ENCODE measurements at places on chromosomes 11 and 22.

DNA sequence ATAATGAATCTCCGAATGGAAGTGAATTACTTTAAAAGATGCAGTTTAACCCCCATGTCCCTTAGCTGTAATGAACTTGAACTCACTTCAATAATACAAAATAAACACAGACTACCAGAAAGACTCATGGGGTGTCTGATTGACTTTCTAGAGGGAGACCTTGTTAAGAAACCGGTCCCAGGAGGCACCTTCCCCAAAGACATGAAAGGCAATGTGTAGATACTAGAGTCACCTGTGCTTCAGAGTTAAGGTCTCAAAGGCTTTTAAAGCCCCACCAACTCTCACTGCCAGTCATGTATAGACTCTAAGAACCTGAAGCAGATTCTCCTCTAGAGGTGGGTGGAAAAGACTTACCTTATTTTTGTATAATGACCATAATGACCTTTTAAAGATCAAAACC is at the start of gene OR8J1:
TSS of gene OR8J1 (plus strand) at position 301 of the 400 bp plus-strand sequence. CDS start 5,956 bp downstream, outside the sequence.
- no peak for DNase-seq

GRCh38 chr22:20583471-20583922 is 76.1 kb downstream of the MED15 start:
- DNase-seq, result no peak

DNA sequence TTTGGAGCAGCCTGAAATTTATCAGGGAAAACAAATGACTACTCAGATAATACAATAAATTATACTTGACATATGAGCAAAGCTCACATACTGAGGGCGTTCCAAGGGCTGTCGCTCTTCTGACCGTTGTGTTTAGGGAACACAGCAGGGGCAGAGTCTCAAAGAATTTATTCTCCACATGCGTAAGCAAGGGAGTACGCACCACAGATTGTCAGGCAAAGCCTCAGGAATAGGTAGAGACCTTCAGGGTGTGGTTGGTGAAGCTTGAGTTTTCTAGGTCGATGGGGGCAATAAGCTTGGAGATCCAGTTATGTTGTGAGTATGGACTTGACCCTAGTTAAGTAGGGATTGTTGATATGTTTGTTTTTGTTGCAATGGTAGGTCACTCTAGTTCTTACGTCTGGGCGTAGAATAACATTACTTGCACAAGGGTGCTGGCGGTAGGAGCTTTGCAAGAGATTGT is 830 bp downstream of the ACAT1 start:
- DNase-seq, result peak; percentile 61

- no peak for DNase-seq
Observed at GRCh38 chr22:38984224-38984623, 2.1 kb downstream of the APOBEC3B start.

GRCh38 chr11:42646959-42647358 is 664.8 kb upstream of the API5 start:
- no peak for DNase-seq

- no peak for DNase-seq
Observed at GRCh38 chr22:25569983-25570382, 5.5 kb downstream of the GRK3 start.

DNA sequence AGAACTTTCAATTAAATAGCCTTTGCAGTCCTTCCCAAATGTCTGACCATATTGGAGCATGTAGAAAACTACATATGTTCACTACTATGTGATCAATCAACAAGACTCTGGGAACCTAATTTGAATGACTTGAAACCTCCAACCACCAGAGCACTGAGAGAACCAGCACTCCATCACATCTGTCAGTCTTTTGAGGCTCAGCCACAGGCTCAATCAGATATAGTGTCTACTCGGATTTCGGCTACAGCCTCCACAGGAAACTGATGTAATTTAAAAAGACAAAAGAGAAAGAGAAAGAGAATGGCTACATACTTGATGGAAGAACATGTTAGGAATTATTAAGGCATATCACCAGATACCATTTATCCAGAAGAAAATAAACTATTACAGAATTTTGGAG is 859.0 kb downstream of the FAM181B start:
- DNase-seq, result no peak

DNA sequence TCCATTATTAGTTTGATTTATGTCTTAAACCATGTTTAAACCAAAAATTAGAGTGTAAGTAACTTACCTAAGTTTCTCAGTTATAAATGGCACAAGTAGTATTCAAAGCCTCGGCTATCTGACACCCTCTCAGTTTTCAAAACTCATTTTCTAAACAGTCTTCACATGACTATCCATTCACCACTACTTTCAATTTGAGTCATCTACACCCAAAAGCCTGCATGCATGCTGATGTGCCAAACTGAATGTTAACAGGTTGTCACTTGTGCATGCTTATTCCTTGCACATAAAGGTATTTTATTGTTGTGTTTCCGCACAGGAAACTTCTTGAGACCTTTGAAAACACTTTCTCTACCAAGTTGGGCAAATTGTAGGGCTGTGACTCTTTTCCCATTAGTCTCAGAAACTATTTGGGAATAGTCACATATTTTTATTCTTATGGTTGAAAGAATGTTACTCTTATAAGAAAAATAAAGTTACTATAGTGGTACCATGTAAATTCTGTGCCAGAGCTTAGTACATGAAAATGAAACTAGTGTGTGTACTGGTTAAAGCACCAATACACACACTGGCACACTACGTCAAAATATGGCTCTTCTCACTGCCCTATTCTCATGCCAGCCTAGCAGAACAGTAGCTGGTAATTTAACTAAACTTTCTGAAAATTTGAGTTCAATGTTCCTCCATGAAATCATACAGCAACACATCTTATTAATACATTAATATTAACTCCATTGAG is 2.2 kb upstream of the OR51E2 start:
- DNase-seq, result no peak

DNA sequence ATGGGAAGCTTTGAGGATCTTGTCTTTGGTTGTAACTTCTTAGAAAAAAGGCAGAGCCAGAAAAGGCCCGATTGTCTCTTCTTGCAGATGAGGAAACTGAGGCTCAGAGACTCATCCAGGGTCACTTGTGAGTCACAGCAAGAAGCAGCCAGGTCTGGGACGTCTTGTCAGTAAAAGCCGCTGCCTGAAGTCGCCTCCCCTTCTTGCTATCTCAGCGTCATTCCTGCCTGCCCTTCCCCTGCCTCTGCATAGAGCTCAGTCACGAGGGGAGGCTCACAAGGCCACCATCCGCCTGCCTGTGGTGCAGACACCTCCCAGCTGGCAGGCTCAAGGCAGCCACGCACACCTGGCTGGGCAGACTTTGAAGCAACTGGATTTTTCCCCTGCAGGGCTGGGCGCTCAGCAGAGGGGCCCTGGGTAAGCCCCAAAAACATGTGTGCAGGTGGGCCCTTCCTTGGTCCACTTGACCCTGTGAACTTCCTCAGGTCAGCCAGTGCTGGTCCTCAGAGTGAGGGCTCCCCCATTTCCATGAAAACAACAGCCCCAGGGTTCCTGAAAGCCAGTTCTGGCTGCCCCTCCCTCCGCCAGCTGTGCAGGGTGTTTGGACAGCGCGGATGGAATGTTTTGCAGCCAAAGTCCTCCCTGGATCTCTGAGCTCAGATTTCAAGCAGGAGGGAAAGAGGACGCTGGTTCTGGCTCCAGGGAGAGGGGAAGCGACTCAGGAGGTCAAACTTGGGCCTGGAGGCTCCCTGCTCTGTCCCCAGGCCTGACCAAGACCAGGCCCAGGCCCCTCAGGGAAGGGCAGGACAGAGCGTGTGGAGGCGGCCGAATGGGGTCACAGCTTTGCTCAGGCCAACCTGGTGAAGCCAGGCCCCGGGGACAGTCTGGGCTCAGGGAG is 6.0 kb upstream of the RAB3IL1 start:
- peak; percentile 81 for DNase-seq

- DNase-seq, result no peak
Observed at GRCh38 chr11:72042064-72042745, 38.1 kb downstream of the NUMA1 start.

GRCh38 chr11:66849501-66850234 is 6.4 kb downstream of the RCE1 start:
- DNase-seq, result no peak

DNA sequence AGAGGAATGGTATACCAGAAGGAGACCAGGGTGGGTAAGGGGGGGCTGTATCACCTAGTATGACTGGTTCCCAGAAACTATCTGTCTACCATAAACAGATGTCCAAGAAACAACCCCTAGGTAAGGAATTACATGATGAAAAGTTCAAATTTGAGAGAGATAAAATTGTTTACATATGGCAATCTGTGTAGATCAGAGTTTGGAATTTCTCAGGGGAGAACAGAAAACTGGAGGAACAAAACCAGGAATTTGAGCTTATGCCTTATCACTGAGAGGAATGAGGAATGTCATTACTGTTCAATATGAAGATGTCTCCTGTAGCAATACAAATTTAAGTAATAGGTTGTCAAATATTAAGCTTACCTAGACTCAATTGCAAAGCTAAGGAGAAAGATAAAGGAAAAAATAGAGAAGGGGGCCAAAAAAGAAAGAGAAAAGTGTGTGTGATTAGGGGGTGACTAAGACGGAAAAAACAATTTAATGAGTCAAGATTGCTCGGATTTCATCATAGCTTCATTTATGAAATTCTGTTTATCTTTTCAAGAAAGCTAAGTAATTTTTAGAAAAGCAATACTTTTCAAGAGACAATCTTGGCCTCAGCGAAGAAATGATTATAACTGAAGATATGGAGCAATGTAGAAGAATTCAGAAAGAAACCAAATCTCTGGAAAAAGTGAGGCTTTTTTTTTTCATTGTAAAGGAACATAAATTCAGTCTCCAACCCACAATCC is 117.8 kb downstream of the APOL5 start:
- DNase-seq, result peak; percentile 79

- DNase-seq, result no peak
Observed at GRCh38 chr11:11344045-11344444, 9.0 kb downstream of the CSNK2A3 start.

GRCh38 chr22:39634530-39635405 is 64.2 kb downstream of the CACNA1I start:
- DNase-seq, result peak; percentile 90

DNA sequence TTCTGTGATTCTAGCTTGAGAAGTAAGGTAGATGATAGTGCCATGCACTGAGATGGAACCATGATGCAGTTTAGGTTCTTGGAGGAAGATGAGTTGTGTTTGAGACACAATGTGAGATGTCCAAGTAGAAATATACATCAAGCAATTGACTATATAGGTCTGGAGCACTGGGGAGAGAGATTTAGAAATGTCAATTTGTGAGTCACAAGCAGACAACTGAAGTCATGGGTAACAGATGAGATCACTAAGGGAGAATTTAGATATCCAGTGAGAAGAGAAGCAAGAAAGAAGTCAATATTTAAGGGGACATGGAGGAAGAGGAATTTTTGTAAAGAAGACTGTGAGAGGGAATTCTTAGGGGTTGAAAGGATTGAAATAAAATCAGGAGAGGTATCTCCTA is 65.1 kb upstream of the RRAS2 start:
- peak; percentile 82 for DNase-seq

GRCh38 chr11:61124574-61125309 is 22.5 kb downstream of the CD5 start:
- no peak for DNase-seq

DNA sequence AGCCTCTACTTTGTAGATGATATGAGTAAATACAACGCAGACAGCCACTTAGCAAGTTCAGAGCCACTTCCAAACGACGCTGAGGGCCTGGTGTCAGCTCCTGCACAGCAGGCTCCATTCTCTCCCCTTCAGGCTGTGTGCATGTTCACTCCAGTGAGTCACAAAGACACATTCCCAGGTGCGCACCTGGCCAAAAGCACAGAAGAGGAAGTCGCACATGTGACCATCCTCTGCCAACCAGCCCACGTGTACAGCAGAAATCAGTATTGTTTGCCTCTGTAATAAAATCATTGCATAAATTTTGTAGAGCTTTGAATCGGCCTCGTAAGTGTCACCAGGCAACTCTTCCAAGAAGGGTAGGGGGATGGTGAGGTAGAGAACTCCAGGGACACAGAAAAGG is 19.5 kb upstream of the TPH1 start:
- no peak for DNase-seq

- no peak for DNase-seq
Observed at GRCh38 chr22:23762842-23763578, at the start of gene C22orf15. Gene C22orf15, plus strand, starts transcription at chr22:23762990. Its CDS starts 317 bp downstream, at chr22:23763307.

DNA sequence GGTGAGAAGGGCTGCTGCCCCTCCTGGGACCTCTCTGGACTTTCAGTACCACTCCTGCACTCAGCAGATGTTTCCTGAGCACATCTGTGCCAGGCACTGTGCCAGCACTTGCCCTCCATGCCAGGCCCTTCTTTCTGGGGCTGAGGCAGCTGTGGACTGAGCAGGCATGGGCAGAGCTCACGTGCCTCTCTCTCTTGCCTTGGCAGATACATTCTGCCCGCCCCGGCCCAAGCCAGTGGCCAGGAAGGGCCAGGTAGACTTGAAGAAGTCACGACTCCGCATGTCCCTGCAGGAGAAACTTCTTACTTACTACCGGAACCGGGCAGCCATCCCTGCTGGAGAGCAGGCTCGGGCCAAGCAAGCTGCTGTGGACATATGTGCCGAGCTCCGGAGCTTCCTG is 8.3 kb upstream of the ATF4 start:
- DNase-seq, result no peak

GRCh38 chr22:22717664-22718063 is 73.2 kb downstream of the GGTLC2 start:
- DNase-seq, result no peak

DNA sequence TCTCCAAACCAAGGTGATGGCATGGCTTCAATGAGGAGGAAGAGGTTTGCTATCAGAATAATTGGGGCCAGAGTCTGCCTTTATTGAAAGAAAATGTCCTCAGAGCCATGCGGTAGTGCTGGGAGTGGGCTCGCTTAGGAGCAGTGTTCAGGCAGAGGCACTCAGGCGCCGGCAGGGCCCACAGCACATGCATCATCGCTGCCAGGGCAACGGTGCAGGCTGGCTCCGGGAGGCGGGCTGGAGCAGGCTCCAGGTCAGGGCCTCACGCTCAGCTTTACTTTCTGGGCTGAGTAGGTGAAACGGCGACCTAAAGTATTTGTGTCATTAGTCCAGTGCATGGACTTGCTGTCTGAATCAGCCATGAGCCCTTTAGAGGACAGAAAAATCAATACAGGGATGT is 169.9 kb upstream of the CCDC90B start:
- DNase-seq, result no peak

GRCh38 chr11:76626266-76626665 is 44.3 kb downstream of the LRRC32 start:
- no peak for DNase-seq
